ENCODE measurements at places on chromosomes 2 and 18.

DNA sequence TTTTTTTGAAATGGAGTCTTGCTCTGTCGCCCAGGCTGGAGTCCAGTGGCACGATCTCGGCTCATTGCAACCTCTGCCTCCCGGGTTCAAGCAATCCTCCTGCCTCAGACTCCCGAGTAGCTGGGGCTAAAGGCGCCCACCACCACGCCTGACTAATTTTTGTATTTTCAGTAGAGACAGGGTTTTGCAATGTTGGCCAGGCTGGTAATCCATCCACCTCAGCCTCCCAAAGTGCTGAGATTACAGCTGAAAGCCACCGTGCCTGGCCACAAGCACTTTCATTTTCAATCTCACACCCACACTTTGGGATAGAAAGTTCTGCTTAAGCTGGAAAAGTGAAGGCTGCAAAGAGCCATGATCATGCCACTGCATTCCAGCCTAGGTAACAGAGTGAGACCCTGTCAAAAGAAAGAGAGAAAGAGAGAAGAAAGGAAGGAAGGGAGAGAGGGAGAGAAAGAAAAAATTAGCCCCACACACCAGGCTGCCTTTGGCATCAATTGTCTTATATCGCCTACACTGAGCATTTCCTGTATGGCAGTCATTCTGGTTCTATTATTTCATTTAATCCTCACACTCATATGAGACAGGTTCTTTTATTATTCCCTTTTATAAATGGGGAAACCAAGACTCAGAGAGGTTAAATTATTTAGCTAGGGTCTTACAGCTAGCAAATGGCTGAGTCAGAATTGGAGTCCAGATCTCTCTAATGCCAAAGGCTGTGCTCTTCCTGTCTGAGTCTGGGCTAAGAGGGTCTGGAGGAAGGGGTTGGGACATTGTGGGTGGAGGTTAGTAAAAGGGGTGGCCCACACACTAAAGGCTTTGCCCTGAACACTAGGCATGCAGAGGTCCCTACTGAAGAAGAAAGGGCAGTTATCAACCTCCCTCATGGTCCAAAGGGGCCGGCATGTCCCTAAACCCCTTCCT is 37.9 kb upstream of the PKDCC start:
- no peak for DNase-seq

DNA sequence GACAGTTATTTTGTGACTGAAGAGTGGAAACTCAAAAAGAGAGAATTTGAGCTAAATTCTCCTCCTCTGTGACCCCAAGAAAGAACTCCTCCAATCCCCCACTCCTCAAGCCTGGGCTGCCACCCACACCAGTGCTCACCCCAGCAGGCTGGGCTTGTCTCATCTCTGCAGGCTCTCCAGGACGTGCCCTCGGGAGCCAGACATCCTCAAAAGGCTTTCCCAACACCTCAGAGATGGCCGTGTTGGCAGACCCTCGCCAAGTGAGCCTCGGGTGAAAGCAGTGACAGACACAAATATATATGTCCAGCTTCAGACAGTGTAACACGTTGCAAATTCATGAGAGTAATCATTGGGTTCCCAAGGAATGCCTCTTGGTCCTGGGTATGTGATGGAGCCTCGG is 377.7 kb upstream of the SALL3 start:
- DNase-seq, result no peak

- no peak for DNase-seq
Measured at GRCh38 chr18:67218556-67218955, 298.0 kb downstream of the DSEL start.

DNA sequence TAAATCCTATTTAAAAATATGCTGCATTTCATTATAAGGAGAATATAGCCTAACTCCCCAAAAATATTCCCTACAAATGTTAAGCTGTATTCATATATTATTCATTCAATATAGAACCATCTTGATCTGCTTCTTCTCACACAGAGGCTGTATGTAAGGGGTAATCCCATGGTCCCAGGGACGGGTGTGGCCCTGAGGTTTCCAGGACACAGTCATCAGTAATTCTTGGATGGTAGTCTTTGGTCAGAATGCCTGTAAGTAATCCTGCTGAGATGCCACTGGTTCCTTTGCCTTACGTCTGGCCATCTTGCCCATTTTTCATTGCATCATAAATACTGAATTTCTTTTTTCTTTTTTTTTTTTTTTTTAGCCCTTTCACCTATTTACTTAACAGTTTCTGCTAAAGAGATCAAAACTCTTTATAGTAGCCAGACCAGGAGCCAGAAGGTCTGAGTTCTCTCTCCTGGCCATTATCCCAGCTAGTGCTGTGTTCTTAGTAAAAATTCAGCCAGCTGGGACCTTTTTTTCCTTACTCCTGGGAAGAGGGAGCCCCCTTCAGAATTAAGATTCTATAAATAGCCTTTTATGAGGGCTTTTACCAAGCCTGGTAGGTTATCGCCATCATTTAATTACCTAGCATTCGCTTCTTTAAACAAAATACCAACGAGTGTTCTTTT is 134.9 kb downstream of the SOX11 start:
- no peak for DNase-seq

DNA sequence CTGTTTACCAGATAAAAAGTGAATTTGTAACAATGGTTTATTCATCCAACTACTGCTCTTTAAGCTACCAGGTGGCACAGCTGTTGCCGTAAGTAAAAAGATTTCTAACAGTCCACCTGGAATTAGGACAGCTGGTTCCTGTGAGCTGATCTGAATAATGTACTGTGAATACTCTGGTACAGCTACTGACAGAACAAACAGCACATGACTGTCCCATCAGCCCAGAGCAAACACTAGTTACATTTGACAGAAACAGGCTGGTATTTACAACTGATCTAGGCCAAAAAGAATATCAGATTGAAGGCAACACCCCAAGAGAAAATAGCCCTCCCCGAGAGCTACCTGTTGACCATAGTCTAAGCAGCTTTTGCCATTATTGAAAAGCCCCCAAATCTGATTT is 840.4 kb downstream of the CPS1 start:
- no peak for DNase-seq

GRCh38 chr2:239292959-239293774 is 107.7 kb downstream of the HDAC4 start:
- no peak for DNase-seq

All from CMK (cell line).